ENCODE measurements at places on chromosomes 3 and 15.

- no peak for DNase-seq
These were observed 22.7 kb downstream of the ST6GAL1 start for GRCh38 chr3:186953011-186953487.

DNA sequence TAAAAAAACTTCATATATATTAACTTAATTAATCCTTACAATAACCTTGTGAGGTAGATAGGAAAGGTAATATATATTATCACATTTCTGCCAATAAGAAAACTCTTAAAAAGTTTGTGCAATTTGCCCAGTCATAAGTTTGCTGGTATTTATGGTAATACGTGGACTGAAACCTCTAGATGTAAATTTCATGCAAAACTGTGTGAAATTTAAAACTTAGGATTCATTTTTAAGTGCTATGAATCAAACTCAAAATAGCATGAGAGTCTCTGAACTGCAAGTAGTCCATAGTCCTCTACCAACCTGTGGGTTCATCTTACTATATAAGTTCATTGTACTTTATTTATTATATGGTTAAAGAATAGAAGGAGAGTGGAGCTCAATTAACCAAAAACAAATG, 56.4 kb downstream of the ZBTB20 start:
- no peak for DNase-seq

- no peak for DNase-seq
These were observed 172.7 kb downstream of the MEGF11 start for GRCh38 chr15:66080717-66081398.

DNA sequence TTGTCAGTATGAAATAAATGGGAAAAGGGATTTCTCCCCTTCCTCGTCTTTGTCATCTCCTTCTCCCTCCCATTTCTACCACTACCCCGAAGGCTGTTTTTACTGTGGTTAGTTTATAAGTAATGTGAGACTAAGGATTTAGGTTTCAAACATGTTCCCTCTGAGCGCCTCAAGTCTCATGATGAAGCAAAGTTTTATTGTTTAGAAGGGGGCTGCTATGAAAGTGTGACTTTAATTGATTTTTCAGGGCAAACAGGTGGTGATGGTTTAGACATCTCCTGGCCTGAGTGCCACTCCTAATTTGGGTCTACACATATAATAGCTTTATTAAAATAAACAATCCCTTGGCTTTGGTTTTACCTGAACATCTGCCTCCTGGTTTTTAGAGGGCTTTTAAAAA, 185.5 kb downstream of the MCTP2 start:
- no peak for DNase-seq

DNA sequence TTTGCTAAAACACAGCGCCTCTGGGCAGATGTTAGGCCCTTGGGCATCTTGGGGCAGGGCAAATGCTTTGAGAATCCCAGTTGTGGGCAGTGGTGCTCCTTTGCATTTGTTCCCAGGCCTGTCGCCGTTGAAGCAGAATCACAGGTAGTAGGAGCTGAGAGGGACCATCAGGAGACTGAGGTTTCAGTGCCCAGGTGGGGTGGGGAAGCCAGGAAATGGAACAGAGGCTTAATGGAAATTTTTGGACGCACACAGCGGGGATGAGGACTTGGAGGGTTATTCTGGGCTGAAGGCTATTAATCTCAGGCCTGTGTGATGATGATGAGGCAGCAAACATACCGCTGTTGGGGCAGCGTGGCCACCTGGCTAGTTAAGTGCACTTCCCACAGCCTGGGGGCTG, 99.5 kb downstream of the SV2B start:
- DNase-seq: no peak

- DNase-seq: no peak
These were observed 382.1 kb downstream of the PDCD6IP start for GRCh38 chr3:34180532-34180931.

DNA sequence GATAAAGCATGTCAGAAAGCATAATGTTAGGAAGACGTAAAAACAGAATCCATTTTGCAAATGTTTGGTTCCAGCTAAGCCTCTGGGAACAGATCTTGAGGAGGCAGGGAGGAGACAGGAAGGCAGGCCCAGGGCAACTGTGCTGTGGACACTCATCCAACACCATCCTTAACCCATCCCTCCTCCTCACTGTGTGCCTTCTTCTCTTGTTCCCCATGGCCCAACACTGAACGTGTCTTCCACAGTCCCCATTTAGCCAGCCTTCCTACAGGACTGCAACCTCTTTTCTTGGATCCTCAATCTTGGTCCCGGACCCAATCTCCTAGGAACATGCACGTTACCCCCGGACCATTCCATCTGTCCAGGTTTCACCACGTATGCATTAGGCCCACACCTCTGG, 15.4 kb downstream of the C2CD4B start:
- no peak for DNase-seq

DNA sequence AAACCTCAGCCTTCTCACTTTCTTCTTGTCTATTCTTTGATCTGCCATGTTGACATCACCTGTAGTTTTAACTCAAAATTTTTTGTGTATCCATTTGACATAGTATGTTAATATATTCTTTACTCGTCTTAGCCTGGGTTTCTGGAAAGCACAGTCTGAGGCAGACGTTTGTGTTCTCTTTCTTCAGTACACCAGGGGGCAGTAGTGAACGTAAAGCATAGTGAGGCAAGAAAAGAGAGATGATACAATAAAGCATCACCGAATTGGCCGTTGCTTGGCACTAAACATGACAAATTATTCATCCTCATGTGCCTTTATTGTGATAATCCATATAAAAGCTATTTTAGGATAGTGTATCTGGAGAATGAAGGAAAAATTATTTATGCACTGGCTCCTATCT, 141.0 kb upstream of the MYRIP start:
- DNase-seq: peak; percentile 3

GRCh38 chr3:5321666-5322340, 134.3 kb downstream of the EDEM1 start:
- DNase-seq: no peak

- no peak for DNase-seq
These were observed 781 bp upstream of the NAALADL2 start for GRCh38 chr3:174858353-174858752.

DNA sequence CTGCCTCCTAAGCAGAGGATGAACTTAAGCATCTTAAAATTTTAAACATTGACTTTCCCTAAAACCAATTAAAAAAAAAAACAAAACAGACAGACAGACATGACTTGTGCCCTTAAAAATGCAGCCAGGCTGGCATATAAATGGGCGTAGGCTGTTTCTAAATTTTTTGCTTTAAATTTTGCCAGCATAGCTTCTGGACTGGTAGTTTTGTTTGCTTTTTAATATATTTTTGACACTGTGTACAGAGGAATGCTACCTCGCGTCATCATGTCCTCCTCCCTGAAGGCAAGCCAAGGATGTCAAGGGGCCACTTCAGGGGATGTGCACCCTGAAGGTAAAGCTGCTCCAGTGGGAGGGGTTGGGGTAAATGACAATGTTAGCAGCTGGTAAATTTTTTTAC, 134.8 kb downstream of the PGPEP1L start:
- DNase-seq: no peak

DNA sequence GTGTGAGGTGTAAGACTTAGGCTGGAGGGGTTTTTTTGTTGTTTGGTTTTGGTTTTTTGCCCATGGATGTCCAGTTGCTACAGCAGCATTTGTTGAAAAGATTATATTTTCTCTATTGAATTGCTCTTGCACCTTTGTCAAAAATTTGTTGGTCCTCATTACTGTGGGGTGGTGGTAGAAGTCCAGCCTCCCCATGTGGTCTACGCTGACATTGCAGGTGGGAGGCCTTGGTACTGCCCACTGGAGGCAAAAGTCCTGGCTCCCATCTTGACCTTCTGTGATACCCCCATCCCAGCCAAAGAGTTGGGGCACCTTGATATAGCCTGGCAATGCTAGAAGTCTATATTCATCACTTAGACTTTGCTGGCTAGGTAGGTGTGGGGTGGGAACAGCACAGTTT, 5.4 kb upstream of the RAB6B start:
- DNase-seq: no peak

GRCh38 chr3:70065696-70066253, 66.2 kb downstream of the SAMMSON start:
- no peak for DNase-seq

GRCh38 chr3:176867681-176868663, 329.3 kb downstream of the TBL1XR1 start:
- DNase-seq: no peak

- no peak for DNase-seq
These were observed 259.6 kb downstream of the LRTM1 start for GRCh38 chr3:54668236-54668635.

DNA sequence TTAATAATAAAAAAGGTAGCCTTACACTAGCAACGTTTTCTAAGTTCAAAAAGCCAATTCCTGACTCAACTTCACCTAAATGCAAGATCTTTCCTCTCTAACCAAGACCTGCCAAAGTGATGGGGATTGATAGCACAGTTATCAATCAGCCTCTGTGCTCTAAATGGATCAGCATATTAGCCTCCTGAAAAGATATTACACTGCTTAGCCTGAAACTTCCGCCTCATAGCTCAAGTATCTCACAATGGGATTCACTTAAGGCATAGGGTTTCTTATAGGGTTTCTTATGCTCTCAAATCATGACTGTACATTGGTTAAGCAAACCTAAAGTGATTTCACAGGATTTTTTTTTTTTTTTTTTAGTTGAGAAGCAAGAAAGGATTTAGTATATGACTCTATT, 436 bp upstream of the SLC9A9 start:
- no peak for DNase-seq

DNA sequence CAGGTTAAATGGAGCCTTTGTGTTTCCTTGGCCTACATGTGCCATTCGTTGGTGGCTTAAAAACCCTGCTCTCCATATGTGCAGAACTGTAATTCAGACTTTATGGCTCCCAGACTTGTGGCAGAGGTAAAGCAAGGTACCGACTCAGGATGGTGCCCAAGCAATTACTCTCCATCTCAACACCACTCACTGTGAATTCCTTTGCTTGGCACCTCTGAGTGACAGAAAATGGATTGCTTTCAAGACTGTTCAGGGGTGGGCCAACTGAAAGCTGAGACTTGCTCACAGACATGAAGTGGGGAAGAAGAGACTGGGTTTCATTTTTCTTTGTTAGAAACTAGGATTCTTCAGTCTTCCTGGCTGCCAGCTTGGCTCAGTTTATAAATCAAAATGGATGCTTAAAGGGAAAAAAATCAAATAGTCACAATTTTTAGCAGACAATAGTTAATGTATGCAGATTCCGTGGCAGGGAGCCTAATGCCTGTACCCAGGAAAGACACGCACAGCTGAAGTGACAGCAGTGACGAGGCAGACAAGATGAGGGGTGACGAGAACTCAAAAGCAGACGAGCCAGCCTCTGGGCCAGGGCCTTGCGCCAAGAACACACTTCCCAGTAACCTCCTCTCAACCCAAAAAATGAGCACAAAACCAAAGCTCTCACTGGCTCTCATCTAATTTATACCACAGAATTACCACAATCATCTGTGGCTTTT, 207.9 kb upstream of the SLC2A2 start:
- no peak for DNase-seq

GRCh38 chr15:86347245-86347644, 267.6 kb downstream of the AGBL1 start:
- DNase-seq: no peak

DNA sequence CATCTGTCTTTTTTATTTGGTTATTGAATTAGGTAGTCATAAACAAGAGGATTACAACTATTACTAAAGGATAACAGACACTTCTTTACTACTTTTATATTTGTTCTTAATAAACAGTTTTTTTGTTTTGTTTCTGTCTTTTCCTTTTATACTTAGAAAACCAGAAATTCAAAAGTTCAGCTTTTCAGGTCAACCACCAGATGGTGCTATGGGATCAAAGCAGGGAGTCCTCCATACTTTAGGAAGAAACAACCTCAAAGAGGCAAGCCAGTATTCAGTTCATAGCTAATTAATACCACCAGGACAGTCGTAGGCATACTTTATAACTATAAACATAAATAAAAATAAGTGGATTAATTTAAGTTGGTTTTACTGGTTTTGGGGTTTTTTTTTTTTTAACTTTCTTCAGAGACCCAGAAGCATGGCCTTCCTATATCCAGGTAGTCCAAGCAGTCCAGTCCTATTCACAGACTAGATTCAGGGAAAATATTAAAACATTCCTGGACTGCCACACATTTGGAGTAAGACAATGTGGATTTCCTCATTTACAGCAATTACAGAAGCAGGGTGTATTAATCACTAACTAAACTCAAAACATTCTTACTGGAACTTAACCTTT, 16.0 kb upstream of the EID1 start:
- no peak for DNase-seq

GRCh38 chr3:187919048-187919447, 173.8 kb upstream of the BCL6 start:
- no peak for DNase-seq

DNA sequence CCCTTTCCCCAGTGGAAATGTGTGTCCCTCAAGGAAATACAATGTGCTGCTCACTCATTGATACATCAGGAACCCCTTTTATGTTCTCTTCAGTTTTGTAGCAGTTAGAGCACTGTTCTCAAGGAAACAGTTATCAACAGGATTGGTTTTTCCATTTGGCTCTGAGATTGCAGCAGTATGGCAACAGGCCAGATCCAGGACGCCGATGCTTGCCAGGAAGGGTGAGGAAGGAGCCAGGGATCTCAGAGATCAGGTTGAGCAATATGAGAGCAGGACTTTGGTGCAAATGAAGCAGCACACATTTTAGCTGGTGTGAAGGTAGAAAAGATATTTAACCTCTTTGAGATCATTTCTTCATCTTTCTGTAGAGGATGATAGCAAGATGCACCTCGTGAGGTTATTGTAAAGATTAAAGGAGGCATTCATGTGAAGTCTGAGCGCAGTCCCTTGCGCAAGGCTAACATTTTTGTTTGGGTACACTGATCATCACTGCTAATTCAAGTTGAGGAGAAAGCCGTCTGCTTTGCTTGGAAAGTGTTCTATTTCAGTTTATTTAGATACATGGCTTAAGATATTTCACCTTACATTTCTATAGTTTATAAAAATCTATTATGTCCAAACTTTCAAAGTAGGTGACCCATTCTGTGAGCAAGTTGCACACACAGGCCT, 68.5 kb downstream of the KCNH8 start:
- no peak for DNase-seq

DNA sequence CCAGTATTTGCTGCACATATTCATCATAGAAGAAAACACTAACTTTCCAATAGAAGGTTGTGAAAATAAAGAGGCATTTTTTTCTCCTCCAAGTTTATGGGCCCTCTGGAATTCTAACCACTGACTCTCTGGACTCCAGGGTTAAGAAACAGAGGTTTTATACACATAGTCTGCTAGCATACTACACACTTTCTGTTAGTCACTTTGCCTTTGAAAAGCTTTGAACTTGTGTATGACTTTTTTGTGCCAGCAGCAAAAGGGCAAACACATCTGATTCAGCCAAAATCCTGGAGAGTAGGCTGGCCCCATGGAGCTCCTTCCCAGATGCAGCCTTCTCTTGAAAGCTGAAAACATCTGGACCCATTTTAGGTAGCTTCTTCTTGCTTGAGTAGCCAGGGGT, 6.2 kb downstream of the ZIC4 start:
- no peak for DNase-seq

DNA sequence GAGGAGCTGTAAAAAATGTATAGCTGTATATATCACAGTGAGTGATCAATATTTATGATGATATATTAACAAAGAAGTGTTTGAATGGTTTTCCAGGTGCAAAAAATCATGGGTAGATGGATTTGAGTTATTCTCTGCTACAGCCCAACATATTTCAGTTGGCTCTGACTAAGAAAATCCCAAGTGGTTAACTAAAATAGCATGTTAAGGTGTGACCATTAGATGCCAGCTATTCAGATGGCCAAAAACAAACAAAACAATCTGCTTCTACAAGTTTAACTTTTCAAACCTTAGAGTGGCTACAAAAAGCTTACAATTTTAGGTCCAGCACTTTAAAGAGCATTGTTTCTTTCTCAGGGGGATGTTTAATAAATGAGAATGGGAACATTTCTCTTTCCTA, 67.5 kb downstream of the SEMA6D start:
- no peak for DNase-seq

Measured in nucleus accumbens (tissue), 56 donors.